ENCODE measurements at places on chromosomes 16 and 17.

- DNase-seq = no peak
Observed at GRCh38 chr16:53224951-53225533, 170.3 kb downstream of the CHD9 start.

DNA sequence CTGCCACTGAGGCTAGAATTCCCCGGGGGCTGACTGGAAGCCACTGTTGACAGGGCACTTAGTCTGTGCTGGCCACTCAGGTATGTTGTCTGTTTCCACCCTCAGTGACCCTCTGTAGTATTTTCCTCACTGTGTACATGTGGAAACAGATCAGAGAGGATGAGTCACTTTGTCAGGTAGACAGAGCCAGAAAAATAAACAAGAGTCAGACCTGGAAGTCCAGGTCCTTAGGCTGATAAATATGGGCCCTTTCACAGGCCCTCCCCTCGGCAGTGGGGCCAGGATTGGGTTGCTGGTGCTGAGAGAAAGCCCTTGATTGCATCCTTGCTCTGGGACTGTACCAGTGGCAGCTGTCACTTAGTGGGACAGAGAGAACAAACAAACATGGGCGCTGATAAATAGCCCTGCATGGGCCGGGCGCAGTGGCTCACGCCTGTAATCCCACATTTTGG lies 21.3 kb downstream of the PGS1 start:
- DNase-seq = no peak

DNA sequence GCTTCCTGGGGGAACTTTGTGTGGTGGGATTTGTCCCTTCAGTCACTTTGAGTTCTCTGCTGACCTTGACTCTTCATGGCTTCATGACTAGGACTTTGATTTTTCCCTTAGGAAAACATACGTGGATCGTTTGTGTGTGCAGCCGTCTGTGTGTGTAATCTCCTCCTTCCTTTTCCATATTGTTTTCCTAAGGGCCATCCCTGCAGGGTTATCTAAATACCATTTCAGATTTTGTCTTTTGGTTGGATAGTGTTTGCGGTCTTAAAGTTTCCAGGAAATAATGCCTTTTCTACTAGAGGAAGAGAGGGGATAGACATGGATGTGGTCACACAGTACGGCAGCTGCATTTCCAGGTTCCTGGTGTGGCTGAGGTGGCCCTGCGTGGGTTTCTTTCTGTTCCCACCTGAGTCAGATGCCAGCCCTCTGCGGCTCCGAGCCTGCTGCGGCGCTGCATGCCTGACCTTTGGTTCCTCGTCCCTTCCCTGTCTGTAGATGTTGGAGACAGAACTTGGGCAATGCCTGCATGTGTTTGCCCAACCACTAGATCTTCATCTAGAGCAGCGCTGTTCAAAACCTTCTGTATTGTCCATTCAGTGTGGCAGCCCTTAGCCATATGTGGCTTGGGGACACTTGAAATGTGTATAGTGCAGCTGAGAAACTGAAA lies 72.0 kb upstream of the LGALS9 start:
- DNase-seq = no peak

- DNase-seq = peak; percentile 34
Observed at GRCh38 chr17:47324224-47325020, 667 bp downstream of the EFCAB13 start.

DNA sequence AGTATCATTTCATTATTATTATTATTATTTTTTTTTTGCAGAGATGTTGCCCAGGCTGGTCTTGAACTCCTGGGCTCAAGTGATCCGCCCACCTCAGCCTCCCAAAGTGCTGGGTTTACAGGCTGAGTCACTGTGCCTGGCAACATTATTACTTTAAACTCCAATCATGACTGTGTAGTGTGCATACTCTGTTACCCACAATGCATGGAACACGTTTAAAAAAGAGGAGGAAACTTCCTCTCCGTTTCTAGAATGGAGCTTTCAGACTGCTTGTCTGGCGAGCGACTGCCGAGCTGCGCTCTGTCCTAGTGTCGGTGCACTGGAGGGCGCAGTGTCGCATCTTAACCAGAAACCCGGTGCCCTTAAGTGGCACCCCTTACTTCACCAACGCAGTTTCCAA lies 22.1 kb upstream of the FASN start:
- DNase-seq = no peak

GRCh38 chr17:61456688-61457225 lies 4.5 kb downstream of the TBX4 start:
- no peak for DNase-seq
